ENCODE measurements at places on chromosomes 11 and 22.

DNA sequence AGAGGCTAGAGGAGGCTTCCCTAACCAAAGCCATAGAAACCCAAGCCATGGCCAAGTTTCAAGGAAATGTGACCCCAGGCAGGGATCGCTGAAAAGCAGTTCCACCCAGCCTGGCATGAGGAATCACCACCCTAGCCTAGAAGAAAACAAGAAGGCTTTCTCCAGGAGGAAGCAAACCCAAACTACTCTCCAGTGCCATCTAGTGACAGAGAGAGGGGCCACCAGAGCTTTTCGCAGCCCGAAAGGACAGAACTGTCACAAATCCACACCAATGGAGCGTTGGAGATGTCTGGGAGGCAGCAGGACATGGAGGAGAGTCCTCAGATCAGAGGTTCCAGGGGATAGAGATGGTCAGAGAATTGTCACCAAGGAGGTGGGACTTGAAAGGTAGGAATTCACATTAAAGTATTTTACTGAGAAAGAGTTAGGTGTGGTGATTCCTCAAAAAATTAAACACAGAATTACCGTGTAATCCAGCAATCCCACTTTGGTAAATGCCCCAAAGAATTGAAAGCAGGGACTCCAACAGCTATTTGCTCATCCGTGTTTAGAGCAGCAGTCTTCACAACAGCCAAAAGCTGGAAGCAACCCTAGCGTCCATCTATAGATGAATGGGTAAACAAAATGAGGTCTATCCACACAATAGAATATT, 67.3 kb upstream of the NUP50 start:
- DNase-seq, result peak; percentile 36

DNA sequence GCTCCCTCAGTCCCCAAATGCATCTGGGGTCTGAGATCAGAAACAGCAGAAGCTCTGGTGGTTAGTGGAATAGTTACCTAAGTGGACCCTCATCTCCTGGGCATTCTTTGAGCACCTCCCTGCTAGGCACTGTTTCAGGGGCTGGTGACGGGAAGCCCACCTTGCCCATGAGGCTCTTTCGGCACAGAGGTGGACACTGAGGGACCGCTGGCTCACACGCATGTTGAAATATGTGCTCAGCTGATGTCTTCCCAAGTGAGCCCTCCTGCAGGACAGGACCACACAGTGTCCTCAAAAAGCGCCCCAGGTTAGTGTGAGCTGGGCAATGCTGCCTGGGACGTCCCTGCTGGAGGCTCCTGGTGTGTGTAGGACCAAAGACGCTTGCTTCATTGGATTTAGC, 1379.9 kb downstream of the TBC1D22A start:
- no peak for DNase-seq

DNA sequence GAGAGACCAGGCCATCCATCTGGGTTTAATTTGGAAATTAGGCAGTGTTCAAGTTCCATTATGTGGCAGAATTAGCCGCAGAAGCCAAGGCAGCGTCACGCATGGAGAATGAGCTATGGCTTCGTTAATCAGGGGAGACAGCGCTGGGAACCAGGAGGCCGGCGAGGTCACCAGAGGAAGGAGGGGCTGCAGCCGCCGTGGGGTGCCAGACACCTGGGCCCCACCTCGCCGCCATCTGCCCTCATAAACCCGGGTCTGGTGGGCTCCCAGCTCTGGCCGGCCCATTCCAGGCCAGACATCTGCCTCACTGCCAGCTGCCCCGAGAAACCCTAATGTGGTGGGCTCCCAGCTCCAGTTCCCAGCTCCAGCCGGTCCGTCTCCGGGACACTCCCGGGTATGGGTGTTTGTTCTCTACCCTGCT, 676.9 kb downstream of the BRD1 start:
- DNase-seq, result no peak

DNA sequence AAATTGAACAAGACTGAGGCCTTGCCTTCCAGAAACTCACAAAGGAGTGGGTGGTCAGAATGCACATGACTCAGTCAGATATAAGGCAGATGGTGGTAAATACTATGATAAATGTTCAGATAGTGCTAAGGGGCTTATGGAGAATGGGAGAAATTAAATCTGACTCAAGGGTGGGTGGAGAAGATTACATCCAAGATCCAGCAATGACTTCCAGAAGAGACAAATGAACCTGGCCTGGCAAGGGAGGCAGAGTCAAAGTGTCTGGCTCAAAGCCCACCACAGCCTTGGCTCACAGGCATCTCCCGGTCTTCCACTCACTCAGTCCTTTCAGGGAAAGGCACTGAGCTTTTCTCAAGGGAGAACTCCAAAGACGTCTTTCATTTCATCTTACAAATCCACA, 6.1 kb upstream of the ZBTB16 start:
- DNase-seq, result no peak

DNA sequence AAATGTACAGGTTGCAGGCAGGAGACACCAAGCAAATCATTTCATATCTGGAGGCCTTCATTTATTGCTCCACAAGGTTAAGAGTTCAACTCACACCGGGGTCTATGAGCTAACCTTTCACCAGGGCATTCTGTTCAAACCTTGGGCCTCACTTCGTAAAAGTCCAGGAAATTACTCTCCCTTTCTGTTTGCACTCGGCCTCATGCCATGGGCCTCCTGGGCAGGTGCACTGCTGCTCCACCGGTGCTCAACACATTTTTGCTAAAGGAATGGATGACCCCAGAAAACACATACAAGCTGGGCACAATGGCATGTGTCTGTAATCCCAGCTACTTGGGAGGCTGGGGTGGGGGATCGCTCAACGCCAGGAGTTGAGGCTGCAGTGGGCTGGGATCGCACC, 16.6 kb upstream of the RRP7A start:
- no peak for DNase-seq

DNA sequence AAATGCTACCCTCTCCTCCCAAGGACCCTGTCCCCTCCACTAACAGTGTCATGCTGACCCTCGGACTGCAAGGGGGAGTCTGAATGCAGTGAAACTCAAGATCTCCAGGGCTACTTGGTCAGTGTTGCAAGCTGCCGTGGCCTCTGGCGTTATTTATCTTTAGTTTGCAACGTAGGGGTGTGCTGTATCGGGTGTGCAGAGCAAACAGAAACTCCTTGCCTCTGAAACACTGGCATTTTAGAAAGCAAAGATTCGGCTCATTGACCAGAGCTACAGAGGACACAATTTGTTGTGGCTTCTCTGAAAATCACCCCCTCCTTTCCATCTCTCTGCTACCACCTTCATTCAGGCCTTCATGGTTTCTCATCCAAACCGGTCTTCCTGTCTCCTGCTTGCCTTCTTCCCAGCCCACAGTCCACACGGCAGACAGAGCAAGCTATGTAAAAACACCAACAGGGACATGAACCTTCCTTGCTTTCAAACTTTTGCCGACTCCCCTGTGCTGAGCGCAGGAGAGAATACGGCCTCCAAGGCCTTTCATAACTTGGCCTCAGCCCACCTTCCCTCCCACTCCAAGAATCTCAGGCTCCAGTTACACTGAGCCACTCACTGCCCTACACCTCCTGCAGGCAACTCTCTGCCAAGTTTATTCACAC, 14.9 kb downstream of the FZD4 start:
- DNase-seq, result no peak

DNA sequence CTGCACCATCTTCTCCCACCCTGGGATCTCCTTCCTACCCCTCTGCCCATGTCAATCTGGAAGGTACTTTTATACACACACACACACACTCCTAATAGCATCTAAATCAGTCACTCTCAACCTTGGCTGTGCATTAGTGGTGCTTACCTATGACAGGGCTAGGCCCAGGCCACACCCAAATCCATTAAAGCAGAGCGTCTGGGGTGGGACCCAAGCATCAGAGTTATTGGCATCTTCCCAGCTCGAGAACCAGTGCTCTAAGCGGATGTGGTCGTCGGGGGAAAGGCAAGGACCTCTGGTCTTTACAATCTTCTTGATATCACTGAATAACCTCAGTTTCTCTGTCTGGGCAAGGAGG, 194.6 kb downstream of the TRIM29 start:
- no peak for DNase-seq

DNA sequence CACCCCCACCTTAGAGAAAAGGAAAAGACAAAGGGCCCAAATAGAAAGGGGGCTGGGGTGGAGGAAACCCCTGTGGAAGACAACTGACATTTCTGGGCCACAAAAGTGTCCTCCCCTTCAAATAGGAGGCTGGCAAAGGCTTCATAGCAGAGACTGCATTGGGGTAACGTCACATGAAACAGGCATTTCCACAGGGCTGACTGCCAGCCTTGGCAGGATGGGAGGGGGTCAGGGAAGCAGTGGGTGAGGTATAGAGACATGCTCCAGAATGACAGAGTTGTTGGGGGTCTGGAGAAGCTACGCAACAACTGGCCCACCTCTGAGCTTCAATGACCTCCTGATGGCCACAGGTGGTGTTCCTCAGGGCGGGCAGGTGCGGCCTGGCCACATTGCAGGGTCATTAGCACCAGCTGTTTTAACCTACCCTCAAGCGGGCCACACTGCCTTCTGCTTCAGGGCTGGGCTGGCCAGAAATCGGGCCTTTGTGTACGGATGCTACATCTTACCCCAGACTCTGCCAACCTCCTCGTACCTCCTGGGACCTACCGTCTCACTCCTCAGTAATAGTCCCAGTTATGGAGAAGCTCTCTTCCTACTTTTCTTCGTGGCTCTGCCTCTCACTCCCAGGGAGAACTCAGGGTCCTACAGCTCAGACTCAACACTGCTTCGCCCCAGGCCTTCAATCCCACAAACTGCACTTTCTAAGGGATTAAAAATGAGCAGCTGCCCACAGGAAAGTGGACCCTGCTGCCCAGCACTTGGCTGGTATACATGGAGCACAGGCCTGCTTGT, 160.0 kb upstream of the NCAM1 start:
- DNase-seq, result no peak

- peak; percentile 94 for DNase-seq
These were observed 139.5 kb upstream of the TIMP3 start for GRCh38 chr22:32661737-32662586.

DNA sequence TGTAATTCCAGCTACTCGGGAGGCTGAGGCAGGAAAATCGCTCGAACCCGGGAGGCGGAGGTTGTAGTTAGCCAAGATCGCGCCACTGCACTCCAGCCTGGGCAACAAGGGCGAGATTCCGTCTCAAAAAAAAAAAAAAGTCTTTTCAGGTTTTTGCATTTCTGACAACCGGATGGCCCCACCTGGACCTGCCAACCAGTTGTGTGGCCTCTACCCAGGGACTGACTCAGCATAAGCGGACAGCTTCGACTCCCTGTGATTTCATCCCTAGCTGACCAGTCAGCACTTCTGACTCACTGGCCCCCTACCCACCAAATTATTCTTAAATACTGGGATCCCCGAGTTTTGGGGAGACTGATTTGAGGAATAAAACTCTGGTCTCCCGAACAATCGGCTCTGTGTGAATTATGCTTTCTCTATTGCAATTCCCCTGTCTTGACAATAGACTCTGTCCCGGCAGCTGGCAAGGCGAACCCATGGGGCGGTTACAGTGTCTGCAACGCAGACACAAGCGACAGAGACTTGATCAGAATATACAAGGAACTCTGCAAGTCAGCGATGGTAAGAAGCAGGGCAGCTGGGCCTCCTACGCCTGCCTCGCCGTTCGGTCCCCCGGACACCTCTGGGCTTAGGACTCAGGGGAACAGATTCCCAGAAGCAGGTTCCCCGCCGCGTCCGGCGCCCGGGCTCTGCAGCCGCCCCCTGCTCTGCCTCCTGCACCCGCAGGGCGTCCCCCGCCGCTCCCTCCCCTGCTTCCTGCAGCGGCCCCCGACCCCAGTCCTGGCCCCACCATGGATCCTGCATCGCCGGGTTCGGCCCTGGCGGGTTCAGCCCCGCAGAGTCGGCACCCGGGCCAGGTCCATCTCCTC, 741 bp upstream of the TALDO1 start:
- DNase-seq, result no peak

DNA sequence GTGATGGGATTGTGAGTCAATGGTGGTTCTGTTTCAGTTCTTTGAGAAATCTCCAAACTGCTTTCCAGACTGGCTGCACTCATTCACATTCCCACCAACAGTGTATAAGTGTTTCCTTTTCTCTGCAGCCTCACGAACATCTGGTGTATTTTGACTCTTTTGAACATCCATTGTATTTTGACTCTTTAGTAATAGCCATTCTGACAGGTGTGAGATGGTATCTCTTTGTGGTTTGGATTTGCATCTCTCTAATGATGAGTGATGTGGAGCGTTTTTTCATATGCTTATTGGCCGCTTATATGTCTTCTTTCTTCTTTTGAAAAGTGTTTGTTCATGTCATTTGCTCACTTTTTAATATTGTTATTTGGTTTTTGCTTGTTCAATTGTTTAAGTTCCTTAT, 19.4 kb downstream of the NELL1 start:
- no peak for DNase-seq

DNA sequence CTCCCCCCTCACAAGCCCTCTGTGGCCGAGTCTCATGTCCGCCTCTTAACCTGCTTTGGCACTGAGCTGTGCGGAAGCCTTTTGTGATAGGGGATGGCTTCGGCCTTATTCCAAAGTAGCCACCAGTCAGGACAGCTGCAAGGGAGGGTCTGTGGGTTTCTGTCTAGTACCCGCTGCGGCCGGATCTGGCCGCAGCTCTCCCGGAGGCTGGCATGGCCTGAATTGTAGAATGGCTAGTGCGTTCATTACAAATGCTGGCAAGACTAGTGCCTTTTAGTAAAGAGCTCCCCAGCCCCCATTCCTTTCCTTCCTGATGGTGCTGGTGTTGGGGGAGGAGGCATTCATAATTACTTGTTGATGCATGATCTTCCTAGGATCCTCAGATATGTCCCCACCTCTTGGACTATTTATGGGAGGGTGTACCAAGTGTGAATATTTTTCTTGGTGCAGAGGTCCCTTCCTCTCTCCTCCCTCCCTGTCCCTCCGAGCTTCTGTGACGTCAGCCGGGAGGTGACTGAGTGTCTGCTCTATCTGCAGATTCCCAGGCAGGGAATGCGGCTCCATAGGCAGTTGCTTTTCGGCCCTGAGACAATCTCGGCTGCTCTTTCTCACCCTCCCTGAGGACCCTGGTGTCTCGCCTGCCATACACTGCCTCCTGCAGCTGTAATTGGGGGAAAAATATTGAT, 108.7 kb upstream of the E2F8 start:
- DNase-seq, result no peak

GRCh38 chr11:46122945-46123715, 1.9 kb upstream of the PHF21A start:
- no peak for DNase-seq

DNA sequence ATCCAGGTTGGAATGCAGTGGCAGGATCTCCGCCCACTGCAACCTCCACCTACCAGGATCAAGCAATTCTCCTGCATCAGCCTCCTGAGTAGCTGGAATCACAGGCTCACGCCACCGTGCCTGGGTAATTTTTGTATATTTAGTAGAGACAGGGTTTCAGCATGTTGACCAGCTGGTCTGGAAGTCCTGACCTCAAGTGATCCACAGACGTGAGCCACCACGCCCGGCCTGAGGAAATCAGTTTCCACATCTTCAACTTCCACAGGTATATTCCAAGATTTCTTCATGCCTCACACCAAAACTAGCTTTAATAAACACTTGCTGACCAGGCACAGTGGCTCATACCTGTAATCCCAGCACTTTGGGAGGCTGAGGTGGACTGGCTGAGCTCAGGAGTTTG, 7.6 kb downstream of the HARBI1 start:
- DNase-seq, result no peak
